ENCODE measurements at places on chromosomes 1 and 21. TPM values are rescaled to one million over a fixed set of nuclear protein-coding genes. Genes with fewer than 3 reads are reported as not detected.

- H3K27ac ChIP-seq = no peak within 1 kb of the TSS
- no peaks in the 10 kb centered on the region for H3K36me3 ChIP-seq
- DNase-seq = no peak
- no peaks in the 10 kb centered on the region for H3K4me1 ChIP-seq
Measured at GRCh38 chr1:171841050-171841910, at the start of gene DNM3. Gene DNM3, plus strand, starts transcription at chr1:171841498. Its CDS starts 159 bp downstream, at chr1:171841657.

DNA sequence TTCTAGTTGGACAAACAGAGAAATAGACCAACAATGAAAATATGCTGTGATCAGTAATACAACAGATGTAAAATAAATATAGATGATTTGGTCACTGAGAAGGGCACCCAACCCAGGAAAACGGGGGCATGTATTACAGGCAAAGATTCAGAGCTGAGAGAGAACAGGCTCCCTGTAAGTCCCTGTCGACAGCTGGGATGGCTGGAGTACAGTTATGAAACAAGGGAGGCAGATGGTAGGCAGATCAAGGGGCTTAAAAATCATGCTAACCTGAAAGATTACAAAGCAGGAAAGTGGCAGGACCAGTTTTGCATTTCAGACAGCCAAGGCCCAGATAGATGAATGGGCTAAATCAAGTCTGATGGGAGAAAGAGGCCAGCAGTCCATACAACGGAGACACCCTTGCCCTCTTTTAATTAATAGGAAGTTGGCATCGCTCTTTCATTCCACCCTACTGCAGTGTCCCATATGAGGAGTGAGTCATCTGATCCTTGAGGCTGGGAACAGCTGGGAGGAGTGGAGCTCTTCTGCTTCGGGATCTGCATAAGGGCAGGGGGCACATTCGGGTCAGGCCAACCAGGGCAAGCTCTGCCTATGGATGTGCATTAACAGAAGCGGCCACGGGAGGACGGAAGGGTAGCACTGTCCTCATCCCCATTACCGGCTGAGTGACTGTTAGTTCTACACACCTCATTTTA, 171.1 kb downstream of the DAB1 start:
- no peak for DNase-seq
- H3K27ac ChIP-seq = no peak overlapping the region
- no peaks in the 10 kb centered on the region for H3K27me3 ChIP-seq
- no peak overlapping the region for H3K4me3 ChIP-seq
- H3K4me1 ChIP-seq = no peaks in the 10 kb centered on the region

DNA sequence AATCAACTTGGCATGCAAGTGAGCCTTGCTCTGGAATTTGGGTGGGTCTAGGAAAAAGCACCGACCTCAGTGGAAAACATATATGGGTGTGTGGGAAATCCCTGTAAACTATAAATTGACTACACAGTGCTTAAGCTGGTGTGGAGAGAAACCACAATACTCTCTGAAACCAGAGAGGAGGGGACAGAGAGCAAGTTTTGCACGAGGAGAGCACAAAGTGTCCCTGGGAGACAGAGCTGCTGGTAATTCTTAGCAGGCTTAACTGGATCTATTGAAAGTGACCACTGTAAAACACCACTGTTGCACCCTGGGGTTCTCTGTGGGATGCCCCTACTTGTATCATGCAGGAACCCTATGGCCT, 12.8 kb downstream of the KCNJ15 start:
- H3K27me3 ChIP-seq = no peaks in the 10 kb centered on the region
- peaks cover 40% of the 10 kb centered on the region for H3K4me1 ChIP-seq

- no peaks in the 10 kb centered on the region for H3K27me3 ChIP-seq
- H3K4me3 ChIP-seq = no peak overlapping the region
- H3K4me1 ChIP-seq = peaks cover 16% of the 10 kb centered on the region
- no peak overlapping the region for H3K27ac ChIP-seq
Measured at GRCh38 chr1:183585038-183585437, 5.2 kb downstream of the NCF2 start.

- no peaks in the 10 kb centered on the region for H3K27me3 ChIP-seq
- DNase-seq = no peak
- H3K36me3 ChIP-seq = no peaks in the 10 kb centered on the region
- no peaks in the 10 kb centered on the region for H3K4me1 ChIP-seq
- no peak overlapping the region for H3K27ac ChIP-seq
Measured at GRCh38 chr1:191675856-191676783, 482.1 kb upstream of the RGS18 start.

DNA sequence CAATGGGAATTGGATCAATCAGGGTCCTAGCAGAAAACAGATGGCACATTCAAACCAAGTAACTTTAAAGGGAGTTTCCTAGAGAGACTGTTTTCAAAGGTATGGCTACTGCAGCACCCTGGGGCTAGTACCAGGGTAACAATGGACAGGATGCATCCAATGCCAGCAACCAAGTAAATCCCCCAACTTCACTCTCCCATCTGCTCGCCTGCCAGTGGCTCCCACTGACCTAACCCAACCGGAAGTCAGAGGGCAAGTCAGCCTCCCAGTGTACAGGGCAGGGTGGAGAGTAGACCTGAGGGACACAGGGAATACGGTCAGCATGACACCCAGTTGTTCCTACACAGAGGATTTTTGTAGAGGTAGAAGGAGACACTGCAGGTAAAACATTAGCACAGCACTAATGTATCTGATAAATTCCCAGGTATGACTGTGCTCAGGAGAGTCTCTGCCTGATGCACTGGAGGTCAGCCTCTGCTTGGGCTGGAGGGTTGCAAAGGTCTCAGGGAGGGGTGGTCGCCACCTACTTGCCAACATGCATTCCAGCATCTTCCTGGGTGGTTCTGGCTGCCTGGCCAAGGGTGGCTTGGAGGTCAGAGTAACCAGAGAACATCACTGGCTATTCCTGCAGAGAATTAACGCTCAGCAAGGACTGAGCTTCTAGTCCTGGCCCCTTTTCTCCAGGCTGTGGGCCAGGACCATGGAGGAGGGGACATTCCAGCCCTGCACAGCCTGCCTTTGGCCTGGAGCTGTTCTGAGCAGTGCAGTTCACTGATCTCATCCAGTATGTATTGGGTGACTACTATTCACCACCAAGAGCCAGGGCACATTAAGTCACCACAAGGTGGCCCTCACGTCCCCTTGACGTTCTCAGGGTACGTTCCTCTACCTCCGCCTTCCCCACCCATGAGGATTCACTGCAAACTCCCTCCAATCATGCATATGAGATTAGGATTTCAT, 5.1 kb upstream of the GJA4 start:
- no peak overlapping the region for H3K4me3 ChIP-seq
- H3K27me3 ChIP-seq = no peaks in the 10 kb centered on the region
- H3K36me3 ChIP-seq = no peaks in the 10 kb centered on the region
- no peak for DNase-seq
- H3K27ac ChIP-seq = no peak overlapping the region
- H3K4me1 ChIP-seq = peaks cover 3% of the 10 kb centered on the region

Gene RXRG
- total RNA-seq = not detected

Gene SELE
- total RNA-seq = not detected

Gene TMPRSS2
- total RNA-seq = 0.16 TPM

Gene PALMD
- total RNA-seq = not detected

Gene NHLH2
- total RNA-seq = not detected

Gene ODR4
- 12.3 TPM for total RNA-seq
